ENCODE measurements at places on chromosomes 7 and 10.

GRCh38 chr10:71968553-71969474 lies 4.6 kb downstream of the CHST3 start:
- DNase-seq: no peak

GRCh38 chr7:78134256-78134655 lies 335.7 kb downstream of the PHTF2 start:
- no peak for DNase-seq

DNA sequence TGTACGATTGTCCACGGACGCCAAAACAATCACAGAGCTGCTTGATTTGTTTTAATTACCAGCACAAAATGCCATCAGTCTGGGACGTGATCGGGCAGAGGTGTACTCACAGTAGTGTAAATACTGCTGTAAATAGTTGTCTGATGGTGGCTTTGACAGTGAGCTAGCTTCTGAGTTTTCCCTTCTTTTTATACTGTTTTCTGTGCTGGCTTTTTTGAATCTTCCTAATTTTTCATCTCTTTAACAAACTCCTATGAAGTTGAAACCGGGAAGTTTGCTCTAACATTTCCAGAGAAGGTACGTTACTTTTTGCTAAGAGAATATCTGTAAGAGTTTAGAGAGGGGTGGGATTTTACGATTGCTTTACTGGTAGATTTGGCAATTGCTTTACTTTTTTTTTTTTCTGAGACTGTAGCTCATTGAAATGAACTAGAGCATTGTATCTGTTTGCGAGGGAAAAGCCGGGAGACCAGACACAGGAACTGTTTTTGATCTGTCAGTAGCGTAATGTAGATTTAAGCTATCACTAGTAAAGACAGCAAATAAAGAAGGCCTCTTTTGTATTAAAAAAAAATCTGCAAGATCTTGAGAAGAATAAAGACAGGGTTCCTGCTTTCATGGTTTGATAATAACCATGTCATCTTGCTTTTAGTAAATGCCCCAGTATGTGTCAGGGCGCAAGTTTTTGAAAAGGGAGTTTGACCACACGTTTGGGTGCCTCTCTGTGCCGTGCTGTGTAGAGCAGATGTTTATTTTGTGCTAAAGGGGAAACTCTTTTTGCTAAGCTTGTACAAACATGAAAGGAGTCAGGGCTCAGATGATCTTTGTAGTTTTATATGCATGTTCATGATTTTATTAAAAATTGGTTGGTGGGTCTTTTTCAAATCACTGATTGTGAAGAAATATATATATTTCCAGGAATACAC lies 712 bp downstream of the FOXP2 start:
- no peak for DNase-seq

- DNase-seq: no peak
Observed at GRCh38 chr10:72322280-72323058, 32.2 kb downstream of the DNAJB12 start.

DNA sequence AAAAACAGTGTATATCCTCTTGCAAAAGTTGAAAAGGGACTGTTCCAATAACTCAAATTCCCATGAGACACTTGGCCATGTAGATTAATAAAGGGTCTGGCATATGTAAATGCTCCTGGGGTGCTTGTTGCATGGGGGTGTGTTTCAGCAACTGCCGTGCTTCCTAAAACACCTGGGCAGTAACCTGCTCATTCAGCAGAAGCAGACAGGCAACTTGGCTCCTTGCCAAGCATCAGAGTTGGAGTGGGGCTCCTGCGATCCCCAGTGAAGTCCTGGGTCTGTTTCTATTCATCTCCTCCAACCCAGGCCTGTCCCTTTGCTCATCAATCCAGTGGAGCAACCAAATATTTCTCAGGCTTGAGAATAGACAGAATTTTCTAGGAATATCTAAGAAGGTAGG lies 42.2 kb upstream of the ADAM12 start:
- no peak for DNase-seq

GRCh38 chr10:1290071-1290471 lies 233.9 kb downstream of the WDR37 start:
- no peak for DNase-seq

DNA sequence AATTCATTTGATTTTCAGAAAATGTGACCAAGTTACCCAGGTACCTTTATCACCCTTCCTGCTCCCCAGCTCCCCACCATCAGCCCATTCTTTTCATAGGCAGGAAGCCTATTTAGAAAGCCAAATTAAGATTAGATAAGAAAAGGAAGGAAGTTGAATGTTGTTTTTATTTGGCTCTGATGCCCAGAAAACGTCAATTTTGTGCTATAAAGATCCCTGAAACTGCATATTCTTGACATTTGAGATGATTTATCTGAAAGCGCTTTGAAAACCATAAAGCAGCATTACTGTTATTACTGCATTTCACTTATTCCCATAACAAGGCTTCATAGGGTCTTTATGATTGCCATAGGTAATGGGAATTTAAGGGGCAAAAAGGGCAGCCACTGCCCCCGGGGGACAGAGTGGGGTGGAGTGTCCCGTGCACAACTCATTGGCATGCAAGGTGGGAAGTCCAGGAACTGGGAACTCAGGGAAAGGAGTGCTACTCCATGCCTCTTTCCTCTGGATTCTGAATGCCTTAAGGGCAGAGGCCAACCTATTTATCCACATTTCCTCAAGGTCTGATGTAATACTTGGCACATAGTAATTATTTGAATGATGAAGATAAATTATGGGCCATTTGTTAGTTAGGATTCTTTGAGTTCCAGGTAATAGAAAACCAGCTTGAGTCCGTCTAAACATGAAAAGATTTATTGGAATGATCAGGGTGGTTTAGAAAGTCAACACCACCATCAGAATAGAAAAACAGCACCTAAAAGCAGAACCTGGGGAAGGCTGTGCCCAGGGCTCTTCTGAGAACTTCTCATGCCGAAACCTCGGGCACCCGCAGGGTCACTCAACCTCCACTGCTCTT lies 100.6 kb upstream of the ELMO1 start:
- DNase-seq: no peak

- DNase-seq: no peak
Observed at GRCh38 chr10:87575851-87576250, 71.2 kb downstream of the MINPP1 start.

DNA sequence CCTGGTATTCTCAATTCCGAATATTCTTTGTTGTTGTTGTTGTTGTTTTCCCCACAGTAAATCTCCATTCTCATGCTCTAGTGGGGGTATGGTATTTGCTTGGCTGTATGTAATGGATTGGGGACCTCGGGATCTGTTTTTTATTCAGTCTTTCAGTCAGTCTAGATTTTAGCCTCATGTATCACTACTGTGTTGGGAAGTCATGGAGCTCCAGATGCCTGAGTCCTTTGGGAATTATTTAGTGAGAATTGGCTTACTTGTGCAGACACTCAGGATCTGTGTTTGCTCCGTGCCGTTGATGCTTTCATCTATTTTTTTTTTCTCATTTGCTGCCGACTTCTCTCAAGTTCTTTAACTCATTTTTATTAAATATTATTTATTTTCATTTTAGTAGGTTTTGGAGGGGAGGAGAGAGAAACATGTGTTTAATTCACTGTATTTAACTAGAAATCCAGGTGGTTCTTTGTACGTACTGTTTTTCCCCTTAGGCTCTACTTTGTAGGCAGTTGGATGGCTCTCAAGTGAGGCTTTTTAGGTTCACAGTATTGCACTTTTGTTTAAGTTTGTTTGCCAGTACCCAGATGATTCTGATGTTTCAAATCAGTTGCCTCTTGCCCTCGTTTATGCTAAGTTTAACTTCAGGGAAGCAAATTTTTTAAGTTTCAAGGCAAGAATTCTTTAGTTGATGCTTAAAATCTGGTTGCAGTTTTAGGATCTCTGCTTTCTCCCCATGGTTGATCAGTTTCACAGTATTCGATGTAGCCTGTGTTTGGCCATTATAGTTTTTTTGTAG lies 36.9 kb downstream of the ZNRF2 start:
- no peak for DNase-seq

DNA sequence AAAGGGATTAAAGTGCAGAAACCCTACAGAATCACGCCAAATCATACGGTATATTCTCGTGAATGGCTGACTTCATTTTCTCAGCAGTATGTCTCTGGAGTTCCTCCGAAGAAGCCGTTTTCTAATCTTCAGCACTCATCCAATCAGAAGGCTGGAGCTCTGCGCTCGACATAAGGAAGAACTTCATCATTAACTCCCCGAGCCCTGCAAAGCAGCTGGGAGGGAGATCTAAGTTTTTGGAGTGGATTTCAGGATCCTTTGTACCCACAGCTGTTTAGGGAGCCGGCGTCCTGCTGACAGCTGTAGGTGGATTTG lies 40.7 kb upstream of the SDK1 start:
- no peak for DNase-seq

GRCh38 chr7:159130199-159130775 lies 14.4 kb downstream of the VIPR2 start:
- no peak for DNase-seq

DNA sequence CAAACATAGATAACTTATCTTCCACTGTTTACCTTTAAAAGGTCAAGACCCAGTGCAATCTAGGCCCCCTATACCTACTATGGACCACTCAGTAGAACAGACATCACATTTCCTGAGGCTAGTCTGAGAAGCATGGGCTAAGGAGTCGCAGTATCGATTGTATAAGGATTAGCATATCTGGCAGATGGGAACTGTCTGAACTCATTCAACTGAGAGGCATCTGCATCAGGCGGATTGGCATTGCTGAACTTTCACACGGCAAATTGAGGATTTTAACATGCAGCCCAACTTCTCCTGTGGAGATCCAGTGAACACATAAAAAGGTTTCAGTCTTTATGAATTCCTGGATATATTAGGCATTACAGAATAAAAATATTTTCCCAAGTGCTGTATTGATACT lies 89.1 kb upstream of the LRGUK start:
- no peak for DNase-seq

GRCh38 chr10:30705101-30705624 lies 75.6 kb upstream of the LYZL2 start:
- DNase-seq: no peak

GRCh38 chr7:83413831-83414230 lies 235.1 kb downstream of the SEMA3E start:
- peak; percentile 3 for DNase-seq

- DNase-seq: no peak
Observed at GRCh38 chr7:22726345-22726906, 574 bp upstream of the IL6 start.

DNA sequence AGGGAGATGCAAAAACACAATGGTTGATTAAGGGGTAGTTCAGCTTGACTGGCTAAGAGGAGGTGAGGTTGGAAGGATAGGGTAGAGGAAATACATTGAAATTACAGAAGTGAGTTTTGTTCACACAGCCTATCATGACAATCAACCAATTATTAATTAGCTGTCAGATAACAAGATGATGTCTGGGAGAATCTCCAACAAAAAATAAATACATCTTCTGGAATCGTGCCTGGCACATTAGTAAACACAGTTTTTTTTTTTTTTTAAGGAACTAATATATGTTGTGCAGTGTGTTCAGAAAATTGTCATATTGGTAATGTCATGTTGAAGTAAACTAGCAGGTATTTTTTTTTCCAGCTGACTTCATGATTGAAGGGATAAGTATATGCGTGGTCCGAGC lies 171.8 kb downstream of the VTI1A start:
- DNase-seq: no peak

DNA sequence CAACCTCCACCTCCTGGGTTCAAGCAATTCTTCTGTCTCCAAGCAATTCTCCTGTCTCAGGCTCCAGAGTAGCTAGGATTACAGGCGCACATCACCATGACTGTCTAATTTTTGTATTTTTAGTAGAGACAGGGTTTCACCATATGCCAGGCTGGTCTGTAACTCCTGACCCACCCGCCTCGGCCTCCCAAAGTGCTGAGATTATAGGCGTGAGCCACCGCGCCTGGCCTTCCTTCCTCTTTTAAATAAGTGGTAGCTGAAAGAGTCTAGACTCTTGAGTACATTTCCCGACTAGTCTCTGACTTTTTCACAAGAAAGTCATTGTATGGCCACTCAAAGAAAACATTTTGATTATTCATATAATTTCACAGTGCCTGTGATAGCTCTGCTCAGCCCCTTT lies 636.2 kb upstream of the ANKRD30A start:
- no peak for DNase-seq

DNA sequence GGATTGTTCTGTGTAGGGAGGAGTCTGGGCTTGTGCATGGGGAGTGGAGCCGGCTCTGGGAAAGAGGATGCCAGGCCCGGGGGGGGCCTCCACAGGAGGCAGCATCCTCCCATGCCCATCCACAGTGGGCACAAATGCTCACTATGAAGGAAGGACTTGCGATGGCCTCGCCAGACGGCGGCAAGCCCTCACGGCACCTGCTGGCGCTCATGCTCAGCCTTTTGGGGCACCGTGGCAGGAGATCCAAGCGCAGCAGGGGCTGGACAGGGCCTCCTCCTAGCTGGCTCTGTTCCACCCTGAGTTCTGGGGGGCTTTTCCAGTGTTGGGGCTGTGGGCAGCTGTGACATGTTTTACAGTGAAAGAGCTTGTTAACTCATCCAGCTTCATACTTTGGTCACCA lies 15.2 kb downstream of the MDH2 start:
- DNase-seq: no peak

DNA sequence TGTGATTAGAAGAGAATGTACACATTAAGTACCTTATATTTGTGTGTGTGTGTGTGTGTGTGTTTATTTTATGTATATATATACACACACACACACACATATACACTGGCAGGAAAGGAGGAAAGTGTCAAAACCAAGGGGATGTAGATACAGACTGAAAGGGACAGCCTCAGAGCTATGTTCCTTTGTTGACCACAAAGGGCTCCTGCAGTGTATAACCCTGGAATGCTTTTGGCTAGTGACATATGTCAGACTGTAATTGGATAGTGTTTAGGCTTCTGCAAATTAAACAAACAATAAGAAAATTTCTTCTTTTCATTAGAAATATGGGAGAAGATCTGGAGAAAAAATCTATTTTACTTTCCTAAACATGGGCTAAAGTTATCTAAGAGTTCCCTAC lies 15.9 kb downstream of the GBF1 start:
- DNase-seq: no peak

- DNase-seq: no peak
Observed at GRCh38 chr7:93902777-93903423, 3.5 kb upstream of the GNGT1 start.

- DNase-seq: no peak
Observed at GRCh38 chr7:39446546-39446945, 119.7 kb upstream of the YAE1 start.

DNA sequence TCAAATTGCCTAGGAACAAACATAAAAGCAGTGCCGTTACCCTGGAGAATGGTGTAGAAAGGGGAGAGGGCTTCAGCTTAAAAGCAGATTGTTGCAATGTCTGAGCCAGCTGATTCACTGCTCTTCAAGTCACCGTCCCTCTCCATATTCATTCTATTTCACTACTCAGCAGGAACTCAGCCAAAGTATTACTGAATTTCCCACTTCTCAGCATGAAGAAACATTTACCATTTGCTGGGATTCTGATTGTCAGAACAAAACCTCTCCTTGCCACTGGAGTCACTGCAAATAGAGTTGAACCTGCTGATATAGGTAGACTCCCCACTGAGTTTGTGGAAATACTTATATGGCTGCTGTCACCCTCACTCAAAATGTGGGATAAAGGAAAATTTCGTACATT lies 71.7 kb downstream of the PPP1R17 start:
- no peak for DNase-seq

- no peak for DNase-seq
Observed at GRCh38 chr10:107144490-107144889, 20.0 kb downstream of the SORCS1 start.

GRCh38 chr10:86970982-86971231 lies 2.6 kb downstream of the ADIRF start:
- no peak for DNase-seq

Measured in anterior cingulate cortex (tissue), 58 donors.